ENCODE measurements at places on chromosomes 4 and X.

- no peak for DNase-seq
Observed at GRCh38 chr4:75786938-75787337, 62.6 kb downstream of the USO1 start.

DNA sequence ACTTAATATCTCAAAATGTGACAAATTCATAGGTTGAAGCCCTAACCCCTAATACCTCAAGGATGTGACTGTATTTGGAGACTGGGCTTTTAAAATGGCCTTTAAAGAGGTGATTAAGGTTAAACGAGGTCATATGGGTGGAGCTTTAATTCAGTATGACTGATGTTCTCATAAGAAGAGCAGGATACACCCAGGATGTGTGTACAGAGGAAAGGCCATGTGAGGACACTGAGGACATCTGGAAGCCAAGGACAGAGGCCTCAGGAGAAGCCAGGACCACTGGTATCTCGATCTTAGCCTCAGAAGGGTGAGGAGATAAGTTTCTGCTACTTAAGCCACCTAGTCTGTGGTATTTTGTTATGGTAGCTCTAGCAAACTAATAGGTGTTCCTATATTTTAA, 49.0 kb upstream of the SHISA3 start:
- DNase-seq, result no peak

GRCh38 chrX:154458954-154459778, 1.1 kb downstream of the PLXNA3 start:
- DNase-seq, result no peak

DNA sequence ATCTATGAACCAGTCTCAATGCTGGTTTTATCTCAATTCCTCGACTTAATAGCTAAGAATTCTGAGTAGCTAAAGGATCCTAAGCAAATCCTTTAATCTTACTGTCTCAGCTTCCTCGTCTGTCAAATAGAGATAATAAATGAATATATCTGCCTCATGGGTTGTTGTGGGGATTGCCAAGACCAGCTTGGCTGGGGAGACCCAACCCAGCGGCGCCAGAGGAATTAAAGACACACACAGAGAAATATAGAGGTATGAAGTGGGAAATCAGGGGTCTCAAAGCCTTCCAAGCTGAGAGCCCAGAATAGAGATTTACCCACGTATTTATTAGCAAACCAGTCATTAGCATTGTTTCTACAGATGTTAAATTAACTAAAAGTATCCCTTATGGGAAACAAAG, 41.9 kb downstream of the SLC34A2 start:
- no peak for DNase-seq

- peak; percentile 25 for DNase-seq
Observed at GRCh38 chrX:107894038-107894437, 68.4 kb downstream of the MID2 start.

GRCh38 chr4:23084559-23085248, 392.0 kb downstream of the GBA3 start:
- no peak for DNase-seq

- DNase-seq, result no peak
Observed at GRCh38 chr4:151184523-151185458, 85.4 kb downstream of the RPS3A start.

DNA sequence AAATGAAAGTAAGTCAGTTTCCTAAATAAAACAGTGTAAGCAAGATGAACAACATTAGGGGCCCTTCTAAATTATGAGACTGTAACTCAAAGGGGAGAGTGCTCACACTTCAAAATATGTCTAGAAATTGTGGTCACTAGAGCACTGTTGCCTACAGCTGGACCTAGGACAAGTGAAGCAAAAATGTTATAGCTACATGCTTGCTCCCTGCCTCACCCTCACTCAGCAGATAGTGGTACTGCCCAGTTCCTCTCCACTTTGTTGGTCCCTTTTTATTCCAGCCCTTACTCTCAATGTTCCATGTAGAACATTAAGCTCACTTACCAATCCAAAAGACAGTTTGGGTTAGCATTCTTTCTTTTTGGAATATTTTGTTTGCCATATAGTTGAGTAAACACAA, 147.3 kb downstream of the GRIA3 start:
- no peak for DNase-seq

DNA sequence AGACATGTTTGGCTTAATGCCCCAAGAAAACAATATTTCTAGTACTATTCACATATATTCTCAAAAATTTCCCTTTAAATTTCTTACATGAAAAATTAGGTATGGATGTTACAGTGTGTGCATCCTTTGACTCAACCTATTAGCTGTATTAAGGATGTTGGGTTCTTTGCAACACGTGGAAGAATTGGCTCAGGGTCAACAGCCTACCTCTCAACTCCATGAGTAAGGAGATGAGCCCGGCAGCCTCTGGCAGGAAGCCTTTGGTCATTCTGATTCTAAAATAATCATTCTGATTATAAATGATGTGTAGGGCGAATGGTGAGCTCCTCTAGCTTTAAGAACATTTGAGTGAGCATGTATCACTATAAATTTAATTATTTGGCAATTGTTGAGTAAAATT, 148.0 kb upstream of the WDFY3 start:
- DNase-seq, result no peak
